ENCODE measurements at places on chromosomes 2 and 18.

- DNase-seq: no peak
Measured at GRCh38 chr18:24937639-24938275, 414.2 kb downstream of the ZNF521 start.

DNA sequence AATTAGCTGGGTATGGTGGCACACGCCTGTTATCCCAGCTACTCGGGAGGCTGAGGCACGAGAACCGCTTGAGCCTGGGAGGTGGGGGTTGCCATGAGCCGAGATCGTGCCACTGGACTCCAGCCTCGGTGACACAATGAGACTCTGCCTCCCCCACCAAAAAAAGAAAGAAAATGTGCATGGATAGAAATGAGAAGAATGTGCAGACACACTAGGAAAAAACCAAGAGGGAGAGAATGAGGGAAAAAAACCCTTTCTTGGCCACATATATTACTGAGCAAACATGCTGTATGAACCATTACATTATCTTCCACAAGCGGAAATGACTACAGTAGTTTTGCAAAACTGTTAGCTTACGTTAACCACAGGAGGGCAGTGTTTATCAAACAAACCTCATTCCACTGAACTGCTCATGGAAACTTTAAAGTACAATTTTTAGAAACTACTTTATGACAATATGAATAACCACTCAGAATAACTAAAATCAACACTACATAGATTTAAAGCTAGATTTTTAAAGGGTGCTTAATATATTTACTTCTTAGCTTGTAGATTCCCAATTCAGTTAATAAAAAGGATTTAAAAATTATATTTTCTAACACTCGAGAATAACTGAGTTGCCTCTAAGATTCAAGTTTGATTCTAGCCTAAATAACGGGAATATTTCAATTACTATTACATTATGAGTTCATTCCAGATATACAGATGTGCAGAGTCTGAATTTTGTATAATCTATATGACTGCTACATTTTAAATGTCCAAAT is 26.4 kb downstream of the ASXL2 start:
- no peak for DNase-seq

- DNase-seq: no peak
Measured at GRCh38 chr2:195779491-195779890, 122.5 kb downstream of the SLC39A10 start.

DNA sequence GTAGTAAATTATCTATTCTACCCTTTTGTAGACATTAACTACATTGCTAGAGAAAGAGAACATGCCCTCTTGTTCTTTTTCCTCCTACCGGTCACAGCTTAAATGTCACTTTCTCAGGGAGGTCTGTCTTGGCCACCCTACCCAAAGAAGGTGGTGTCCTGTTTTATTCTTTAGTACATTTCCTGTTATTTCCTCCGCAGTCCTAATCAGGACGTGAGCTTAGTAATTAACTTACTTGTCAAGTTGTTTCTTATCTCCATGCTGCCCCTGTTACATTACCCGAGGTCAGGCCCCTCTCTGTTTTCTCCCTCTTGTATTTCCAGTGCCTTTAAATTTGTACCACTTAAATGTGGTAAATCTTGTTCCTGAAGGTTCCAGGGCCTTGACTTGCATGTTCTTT is 73.7 kb upstream of the RMDN2 start:
- no peak for DNase-seq

DNA sequence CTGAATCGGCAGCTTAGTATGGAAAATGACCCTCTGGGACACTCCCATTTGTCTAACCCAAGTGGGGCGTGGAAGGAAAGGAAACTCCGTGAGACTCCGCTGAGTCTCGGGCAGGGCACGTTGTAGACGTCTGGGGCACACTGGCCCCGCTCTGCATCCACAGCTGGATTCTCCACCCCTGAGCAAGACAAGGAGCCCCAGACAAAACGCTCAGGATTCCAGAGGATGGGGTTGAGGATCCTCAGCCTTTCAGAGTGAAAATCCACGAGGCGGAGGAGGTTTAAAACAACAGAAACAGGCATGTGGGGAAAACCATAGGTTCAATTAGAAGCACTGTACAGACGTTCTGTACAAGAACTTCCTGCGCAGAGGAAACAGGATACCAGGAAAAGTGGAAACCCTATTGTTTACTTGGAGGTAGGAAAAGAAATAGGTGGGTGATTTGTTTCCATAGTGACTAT is 124.9 kb upstream of the ZNF236 start:
- no peak for DNase-seq

GRCh38 chr18:8801263-8801901 is 96.0 kb downstream of the MTCL1 start:
- no peak for DNase-seq

GRCh38 chr2:188114014-188114413 is 177.7 kb upstream of the GULP1 start:
- DNase-seq: no peak

- DNase-seq: no peak
Measured at GRCh38 chr2:227368574-227368973, 10.5 kb downstream of the TM4SF20 start.

All from WTC11 (cell line).